Amygdala (tissue), 56 donors: ENCODE measurements at places on chromosomes 5 and 9.

DNA sequence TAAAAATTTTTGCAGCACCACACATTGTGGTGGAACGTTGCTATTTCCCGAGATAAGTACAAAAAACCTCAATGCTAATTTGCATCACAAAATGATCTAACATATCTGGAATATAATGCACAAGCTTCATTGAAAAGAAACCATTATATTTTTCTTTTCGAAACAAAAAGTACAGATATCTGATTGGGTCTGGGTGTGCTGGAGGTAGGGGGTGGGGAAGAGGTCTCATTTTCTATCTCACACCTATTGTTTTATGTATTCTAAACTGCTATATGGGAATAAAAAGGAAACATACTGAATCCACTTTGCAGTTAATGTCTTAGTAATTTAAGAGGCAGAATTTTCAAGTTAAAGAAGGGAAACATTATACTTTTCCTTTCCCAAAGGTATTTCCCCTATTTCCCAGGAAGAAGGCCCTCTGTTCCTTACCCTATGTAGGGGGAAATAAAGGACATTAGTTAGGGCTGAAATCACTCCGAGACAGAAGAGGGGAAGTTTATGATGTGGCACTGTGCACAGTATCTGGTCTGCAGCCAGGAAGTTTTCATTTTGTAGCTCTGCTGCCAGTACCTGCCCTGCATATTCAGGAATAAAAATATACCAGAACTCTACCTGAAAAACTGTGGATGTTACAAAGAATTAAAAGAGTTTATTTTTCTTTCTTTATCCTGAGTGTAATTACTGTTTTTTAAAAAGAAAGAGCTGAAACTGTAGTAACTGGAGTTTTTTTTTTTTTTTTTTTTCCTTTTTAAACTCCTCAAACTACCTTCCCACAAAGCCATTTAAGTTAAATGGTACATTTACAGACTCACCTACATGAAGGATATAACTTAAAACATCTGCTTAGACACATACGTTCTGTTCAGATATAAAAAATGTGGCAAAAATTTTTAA is 7.4 kb downstream of the MEF2C start:
- DNase-seq, result no peak

GRCh38 chr5:56413546-56413945 is 180.4 kb upstream of the ANKRD55 start:
- no peak for DNase-seq

- no peak for DNase-seq
Observed at GRCh38 chr9:88749420-88749819, 214.4 kb downstream of the NXNL2 start.

- no peak for DNase-seq
Observed at GRCh38 chr9:126754436-126755316, 50.2 kb upstream of the ZBTB43 start.

DNA sequence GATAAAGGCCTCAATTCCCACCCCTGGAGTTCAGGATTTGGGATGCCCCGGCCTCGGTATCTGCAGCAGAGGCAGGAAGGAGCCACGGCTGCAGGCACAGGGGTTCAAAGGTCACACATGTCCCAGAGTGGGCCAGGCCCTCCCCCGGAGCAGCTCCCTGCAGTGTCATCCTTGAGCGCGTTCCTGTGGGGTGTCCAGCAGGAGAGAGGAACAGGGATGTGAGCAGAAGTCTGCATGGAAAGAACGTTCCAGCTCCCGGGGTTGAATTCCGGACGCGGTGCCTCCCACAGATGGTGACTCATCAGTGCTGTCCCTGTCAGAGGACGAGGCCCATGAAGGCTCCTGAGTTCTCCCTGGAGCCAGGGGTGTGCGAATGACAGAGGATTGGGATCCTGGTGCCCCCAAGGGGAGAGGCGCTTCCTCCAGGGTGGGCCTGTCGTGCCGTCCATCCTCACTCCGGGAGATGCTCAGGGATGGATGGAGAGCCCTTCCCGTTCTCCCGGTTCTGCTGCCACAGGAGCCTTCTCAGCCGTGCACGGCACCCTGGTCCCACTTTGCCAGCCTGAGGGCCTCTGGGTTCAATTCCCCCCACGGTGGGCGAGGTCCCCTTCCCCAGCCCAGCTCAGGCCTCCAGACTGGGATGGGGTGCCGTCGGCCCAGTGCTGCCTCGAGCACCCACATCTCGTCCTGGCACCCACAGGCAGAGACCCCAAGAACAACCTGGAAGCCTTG is 3.1 kb downstream of the LCN1 start:
- no peak for DNase-seq

DNA sequence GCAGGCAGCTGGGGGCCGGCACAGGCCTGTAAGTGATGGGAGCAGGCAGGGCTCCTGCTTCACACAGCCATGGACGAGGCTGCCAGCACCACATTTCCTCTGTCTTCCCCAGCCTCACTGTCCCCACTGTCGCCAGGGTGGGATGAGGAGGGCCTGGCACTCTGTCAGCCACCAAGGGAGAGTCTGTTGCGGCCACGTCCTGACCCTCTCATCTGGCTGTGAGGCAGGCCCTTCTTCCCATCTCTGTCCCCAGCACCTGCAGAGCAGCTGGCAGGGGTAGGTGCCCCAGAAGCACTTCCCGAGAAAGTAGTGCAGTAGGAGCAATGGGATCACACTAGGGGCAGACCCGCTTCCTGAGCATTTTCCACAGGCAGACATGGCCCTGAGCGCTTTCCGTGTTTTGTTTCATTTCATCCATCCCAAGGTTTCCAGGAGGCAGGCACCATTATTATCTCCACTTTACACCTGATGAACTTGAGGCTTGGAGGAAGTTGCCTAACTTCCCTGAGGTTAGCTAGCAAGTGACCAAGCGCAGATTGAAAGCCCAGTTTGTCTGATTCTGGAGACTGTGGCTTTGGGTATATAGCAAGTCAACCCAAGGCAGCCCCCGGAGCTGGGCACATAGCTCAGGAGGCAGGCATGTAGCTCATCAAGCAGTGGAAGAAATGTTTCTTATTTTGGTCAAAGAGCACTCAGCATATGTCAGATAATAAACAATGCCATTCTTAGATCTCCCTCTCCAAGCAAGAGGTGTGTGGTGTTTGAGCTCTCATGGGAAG is 202.4 kb downstream of the DAB2IP start:
- DNase-seq, result no peak

DNA sequence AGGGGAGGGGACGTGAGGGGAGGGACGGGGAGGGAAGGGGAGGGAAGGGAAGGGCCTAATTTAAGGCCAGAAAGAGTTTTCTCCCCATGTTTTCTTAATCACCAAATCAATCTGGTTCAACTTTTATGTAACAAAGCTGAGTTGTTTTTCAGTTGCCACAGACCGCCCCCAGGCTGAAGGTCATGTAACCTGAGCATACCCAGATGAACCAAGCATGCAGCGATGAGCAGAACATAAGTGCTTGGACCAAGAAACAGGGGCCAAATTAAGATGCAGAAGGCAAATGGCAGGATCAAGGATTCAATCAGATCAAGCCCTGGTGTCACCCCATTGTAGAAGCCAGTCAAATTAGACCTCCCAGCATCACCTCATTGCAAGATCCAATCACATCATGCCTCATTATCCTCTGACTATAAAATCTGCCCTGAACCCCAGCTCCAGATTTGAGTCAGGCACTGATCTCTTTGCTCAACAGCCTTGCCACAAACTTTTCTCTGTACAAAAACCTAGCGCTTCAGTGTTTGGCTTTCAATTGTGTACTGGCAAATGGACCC is 113.5 kb upstream of the TNPO1 start:
- DNase-seq, result no peak

- DNase-seq, result no peak
Observed at GRCh38 chr5:36357391-36357975, 55.8 kb upstream of the RANBP3L start.

GRCh38 chr5:111641533-111642233 is 115.3 kb downstream of the NREP start:
- no peak for DNase-seq

GRCh38 chr9:13467157-13467556 is 187.7 kb upstream of the MPDZ start:
- DNase-seq, result no peak

- DNase-seq, result no peak
Observed at GRCh38 chr5:124570285-124571035, 176.0 kb downstream of the ZNF608 start.

DNA sequence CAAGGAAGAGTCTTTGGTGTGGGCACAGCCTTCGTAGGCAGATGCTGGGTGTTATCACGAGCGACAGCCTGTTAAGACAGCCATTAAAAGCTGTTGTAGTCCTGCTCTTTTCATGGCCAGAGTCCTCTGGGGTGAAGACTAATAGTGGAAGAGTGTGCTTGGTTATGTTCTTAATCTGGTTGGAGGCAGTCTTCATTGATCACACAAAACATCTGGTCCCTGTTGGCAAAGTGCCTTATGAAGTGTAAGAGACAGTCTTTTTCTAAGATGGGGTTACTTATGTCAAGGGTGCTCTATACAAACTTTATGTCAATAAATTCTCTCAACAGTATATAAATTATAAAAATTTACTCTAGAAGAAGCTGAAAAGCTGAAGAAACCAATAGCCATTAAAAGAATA is 280.4 kb downstream of the CAAP1 start:
- no peak for DNase-seq

DNA sequence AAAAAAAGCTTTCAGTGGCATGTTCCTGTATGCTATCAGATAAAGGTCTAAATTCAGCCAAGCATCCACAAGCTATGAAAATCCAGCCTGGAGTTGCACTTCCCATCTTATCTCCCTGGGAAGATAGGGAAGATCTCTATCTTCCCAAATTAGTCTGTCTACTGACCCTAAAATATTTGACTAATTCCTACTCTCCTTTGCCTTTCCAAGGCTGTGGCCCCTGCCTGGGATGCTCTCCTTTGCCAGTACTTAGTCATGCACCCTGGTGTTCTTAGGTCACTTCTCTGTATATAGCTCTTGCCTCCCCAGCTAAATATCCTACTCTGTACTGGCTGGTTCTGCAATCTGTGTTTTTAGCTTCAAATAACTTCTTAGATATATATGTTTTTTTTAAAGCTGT is 44.0 kb upstream of the PLPP1 start:
- DNase-seq, result no peak
